Thyroid gland (tissue), 4 donors: ENCODE measurements at places on chromosomes 13 and 19.

- no peak for DNase-seq
- H3K36me3 ChIP-seq: no peaks in the 10 kb centered on the region
- no peak overlapping the region for H3K27ac ChIP-seq
- H3K4me3 ChIP-seq: no peak overlapping the region
- no peaks in the 10 kb centered on the region for H3K4me1 ChIP-seq
These were observed 1016.9 kb downstream of the UQCRFS1 start for GRCh38 chr19:28196101-28196500.

- H3K4me1 ChIP-seq: no peaks in the 10 kb centered on the region
- no peak for DNase-seq
- H3K27ac ChIP-seq: no peak overlapping the region
- no peak overlapping the region for H3K4me3 ChIP-seq
These were observed 469.8 kb downstream of the DCT start for GRCh38 chr13:94009701-94010100.

GRCh38 chr13:26584713-26585112 is 27.2 kb downstream of the WASF3 start:
- H3K4me1 ChIP-seq: peaks cover 7% of the 10 kb centered on the region
- no peak overlapping the region for H3K4me3 ChIP-seq
- no peaks in the 10 kb centered on the region for H3K27me3 ChIP-seq
- no peaks in the 10 kb centered on the region for H3K36me3 ChIP-seq
- no peak overlapping the region for H3K27ac ChIP-seq
- no peak for DNase-seq

DNA sequence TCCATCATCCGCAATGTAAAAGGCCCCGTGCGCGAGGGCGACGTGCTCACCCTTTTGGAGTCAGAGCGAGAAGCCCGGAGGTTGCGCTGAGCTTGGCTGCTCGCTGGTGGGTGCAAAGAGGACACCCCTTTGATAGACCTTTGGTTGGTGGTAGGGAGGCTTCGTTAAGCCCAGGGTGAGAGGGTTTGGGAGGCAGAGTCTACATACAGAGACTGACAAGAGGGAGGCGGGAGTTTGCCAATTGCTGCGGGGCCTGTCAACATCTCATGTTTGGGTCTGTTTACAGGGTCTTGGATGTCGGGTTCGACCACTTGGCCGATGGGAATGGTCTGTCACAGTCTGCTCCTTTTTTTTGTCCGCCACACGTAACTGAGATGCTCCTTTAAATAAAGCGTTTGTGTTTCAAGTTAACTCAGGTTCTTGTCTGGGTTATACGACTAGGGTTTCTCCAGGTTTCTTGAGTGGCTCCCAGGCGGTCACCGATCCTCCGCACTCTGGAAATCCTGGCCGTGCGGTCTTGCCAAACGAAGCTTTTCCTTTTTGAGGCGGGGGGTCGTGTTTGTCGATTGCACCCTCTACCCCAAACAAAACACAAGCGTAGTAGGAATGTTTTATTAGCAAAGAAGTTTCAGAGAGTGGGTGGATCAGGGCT is 816 bp downstream of the RPS28 start:
- H3K4me3 ChIP-seq: peak overlapping the region; percentile 91
- no peak for DNase-seq
- peaks cover 45% of the 10 kb centered on the region for H3K4me1 ChIP-seq
- peak overlapping the region; percentile 94 for H3K27ac ChIP-seq
- no peaks in the 10 kb centered on the region for H3K36me3 ChIP-seq
- no peaks in the 10 kb centered on the region for H3K27me3 ChIP-seq

DNA sequence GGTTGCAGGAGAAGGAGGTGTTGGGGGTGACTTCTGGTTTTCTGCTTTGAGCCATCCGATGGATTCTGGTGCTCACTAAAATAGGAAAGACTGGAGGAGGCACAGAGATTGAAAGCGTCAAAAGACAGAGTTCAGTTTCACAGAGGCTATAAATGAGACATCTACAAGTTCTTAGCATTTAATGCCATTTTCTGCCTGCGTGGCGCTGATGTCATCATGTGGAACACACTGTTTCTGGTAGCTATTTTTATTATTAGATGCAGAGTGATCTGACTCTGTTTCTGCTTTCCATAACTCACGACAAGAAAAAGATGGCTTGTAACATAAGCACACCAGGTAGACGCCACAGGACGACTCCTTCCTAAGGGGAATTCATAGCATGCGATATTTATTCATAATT is 3.3 kb upstream of the SLC39A3 start:
- peaks cover 9% of the 10 kb centered on the region for H3K4me1 ChIP-seq
- no peaks in the 10 kb centered on the region for H3K36me3 ChIP-seq
- H3K27ac ChIP-seq: no peak overlapping the region
- H3K27me3 ChIP-seq: no peaks in the 10 kb centered on the region
- no peak overlapping the region for H3K4me3 ChIP-seq

DNA sequence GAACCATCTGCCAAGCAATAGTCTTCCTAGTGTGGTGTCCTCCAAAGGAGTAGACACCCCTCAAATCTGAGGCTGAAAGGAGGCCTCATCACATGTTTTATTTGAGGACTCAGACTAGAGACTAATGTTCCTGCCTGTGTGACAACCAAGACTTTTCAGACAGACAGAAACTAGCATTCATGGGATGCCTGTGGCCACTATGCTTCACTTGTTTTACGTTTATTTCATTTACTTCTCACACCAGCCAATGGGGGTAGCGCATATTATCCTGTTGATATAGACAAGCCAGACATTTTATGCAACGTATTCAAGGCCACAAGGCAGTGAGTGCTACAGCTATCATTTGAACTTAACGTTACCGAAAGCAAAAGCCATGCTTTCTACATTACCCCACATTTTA is 391.7 kb upstream of the HTR2A start:
- H3K4me3 ChIP-seq: no peak overlapping the region
- H3K27me3 ChIP-seq: no peaks in the 10 kb centered on the region
- no peaks in the 10 kb centered on the region for H3K4me1 ChIP-seq
- H3K36me3 ChIP-seq: no peaks in the 10 kb centered on the region

GRCh38 chr13:29436721-29437280 is 158.7 kb downstream of the SLC7A1 start:
- no peak overlapping the region for H3K4me3 ChIP-seq
- peaks cover 28% of the 10 kb centered on the region for H3K4me1 ChIP-seq
- H3K27ac ChIP-seq: peak overlapping the region; percentile 58
- no peaks in the 10 kb centered on the region for H3K27me3 ChIP-seq
- no peak for DNase-seq
- H3K36me3 ChIP-seq: no peaks in the 10 kb centered on the region

- no peaks in the 10 kb centered on the region for H3K4me1 ChIP-seq
- DNase-seq: no peak
- no peaks in the 10 kb centered on the region for H3K27me3 ChIP-seq
- no peak overlapping the region for H3K27ac ChIP-seq
These were observed 293.7 kb downstream of the POU4F1 start for GRCh38 chr13:78309497-78310180.

DNA sequence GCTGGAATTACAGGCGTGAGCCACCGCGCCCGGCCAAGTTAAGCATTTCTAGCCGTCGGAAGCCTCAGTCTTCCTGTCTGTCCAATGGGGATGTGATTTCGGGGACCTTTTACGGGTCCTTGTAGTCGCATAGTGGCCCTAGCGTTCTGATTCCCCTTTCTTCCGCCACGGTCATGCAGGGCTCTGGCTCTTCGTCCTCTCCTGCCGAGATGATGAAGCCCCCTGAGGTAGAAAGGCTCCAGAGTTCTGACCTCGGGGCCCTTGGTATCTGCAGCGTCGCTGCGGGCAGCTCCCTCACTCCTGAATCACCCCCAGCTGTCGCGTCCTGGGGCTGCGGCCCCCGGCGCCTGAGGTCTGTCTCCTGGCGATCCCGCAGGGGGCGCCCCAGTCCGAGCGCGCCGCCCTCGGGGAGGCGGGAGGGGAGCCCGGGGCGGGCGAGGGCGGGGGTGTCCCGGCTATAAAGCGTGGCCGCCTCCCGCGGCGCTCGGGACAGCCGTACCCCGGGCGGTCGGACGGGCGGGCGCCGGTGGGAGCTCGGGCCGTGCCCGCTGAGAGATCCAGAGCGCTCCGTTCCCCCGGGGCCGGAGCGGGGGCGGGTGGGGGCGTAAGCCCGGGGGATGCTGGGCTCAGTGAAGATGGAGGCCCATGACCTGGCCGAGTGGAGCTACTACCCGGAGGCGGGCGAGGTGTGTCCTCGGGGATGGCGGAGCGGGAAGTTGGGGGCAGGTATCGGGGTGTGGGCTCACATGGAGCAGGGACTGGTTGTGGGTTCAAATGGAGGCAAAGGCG is at the start of gene FOXA3:
Gene FOXA3, plus strand, starts transcription at position 487 of the 789 bp plus-strand sequence. Its CDS starts 131 bp downstream, at position 618.
- H3K36me3 ChIP-seq: peaks cover 4% of the 10 kb centered on the region
- H3K27me3 ChIP-seq: peaks cover 6% of the 10 kb centered on the region
- H3K4me3 ChIP-seq: no peak within 1 kb of the TSS
- peaks cover 16% of the 10 kb centered on the region for H3K4me1 ChIP-seq
- DNase-seq: no peak
- no peak within 1 kb of the TSS for H3K27ac ChIP-seq

DNA sequence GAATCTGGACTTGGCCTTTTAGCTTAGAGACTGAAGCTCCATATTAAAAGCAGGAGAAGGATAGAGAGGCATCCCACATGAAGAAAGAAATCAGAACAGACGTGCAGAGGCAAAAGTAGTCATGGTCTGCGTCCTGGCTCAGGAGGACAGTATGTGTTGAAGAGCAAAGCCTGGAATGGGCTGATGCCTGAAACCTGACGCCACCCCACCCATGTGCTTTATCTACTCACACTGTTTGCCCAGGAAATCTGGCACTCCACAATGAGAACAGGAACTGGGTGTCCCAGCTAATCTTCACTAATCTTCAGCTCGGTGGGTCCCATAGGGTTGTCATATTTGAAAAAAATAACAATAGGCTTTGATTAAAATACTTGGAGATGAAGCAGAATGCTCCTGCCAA is 549.0 kb upstream of the GPC6 start:
- no peaks in the 10 kb centered on the region for H3K4me1 ChIP-seq
- no peaks in the 10 kb centered on the region for H3K27me3 ChIP-seq
- no peak for DNase-seq
- no peak overlapping the region for H3K4me3 ChIP-seq

- no peak overlapping the region for H3K27ac ChIP-seq
- H3K4me3 ChIP-seq: no peak overlapping the region
- H3K27me3 ChIP-seq: no peaks in the 10 kb centered on the region
- peaks cover 3% of the 10 kb centered on the region for H3K36me3 ChIP-seq
These were observed 15.7 kb downstream of the PLEKHF1 start for GRCh38 chr19:29680937-29681336.

GRCh38 chr19:16094360-16095070 is 17.2 kb upstream of the RAB8A start:
- no peak overlapping the region for H3K27ac ChIP-seq
- H3K4me1 ChIP-seq: no peaks in the 10 kb centered on the region
- H3K36me3 ChIP-seq: peaks cover 56% of the 10 kb centered on the region
- no peak for DNase-seq

DNA sequence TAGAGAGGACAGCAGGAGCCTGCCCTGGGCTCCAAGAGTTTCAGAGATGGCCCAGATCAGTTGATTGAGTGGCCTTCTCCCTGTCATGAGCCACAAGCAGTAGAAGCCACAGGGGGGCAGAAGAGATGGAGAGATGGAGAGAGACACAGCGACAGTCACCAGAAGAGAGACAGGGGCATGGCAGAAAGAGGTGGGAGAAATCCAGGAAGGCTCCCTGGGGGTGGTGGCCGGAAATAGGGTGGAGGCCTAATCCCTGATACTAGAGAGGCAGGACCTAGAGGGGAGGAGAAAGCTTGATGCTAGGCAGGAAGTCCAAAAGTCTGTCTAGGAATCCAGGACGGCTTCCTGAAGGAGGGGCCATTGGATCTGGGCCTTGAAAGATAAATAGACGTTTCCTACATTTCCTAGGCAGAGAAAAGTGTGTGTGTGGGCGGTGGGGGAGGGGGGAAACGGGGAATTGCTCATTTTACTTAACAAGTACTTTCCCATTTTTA is 9.6 kb upstream of the TPM4 start:
- peak overlapping the region; percentile 46 for H3K27ac ChIP-seq
- H3K36me3 ChIP-seq: no peaks in the 10 kb centered on the region
- no peaks in the 10 kb centered on the region for H3K27me3 ChIP-seq
- peaks cover 14% of the 10 kb centered on the region for H3K4me1 ChIP-seq

- H3K4me3 ChIP-seq: no peak overlapping the region
- H3K36me3 ChIP-seq: no peaks in the 10 kb centered on the region
- H3K27me3 ChIP-seq: no peaks in the 10 kb centered on the region
These were observed 2.8 kb downstream of the GNA11 start for GRCh38 chr19:3096902-3097326.

GRCh38 chr19:48415395-48415794 is 21.9 kb downstream of the GRIN2D start:
- H3K4me3 ChIP-seq: peak overlapping the region; percentile 22
- no peaks in the 10 kb centered on the region for H3K36me3 ChIP-seq
- H3K27me3 ChIP-seq: no peaks in the 10 kb centered on the region
- no peak overlapping the region for H3K27ac ChIP-seq
- DNase-seq: peak; percentile 71

GRCh38 chr13:111031531-111031961 is 83.6 kb upstream of the ARHGEF7 start:
- H3K4me3 ChIP-seq: no peak overlapping the region
- no peaks in the 10 kb centered on the region for H3K27me3 ChIP-seq
- no peaks in the 10 kb centered on the region for H3K4me1 ChIP-seq
- no peak overlapping the region for H3K27ac ChIP-seq
- H3K36me3 ChIP-seq: no peaks in the 10 kb centered on the region

GRCh38 chr13:40565282-40566148 is 100.9 kb downstream of the FOXO1 start:
- H3K36me3 ChIP-seq: peaks cover under 1% of the 10 kb centered on the region
- no peaks in the 10 kb centered on the region for H3K27me3 ChIP-seq
- H3K27ac ChIP-seq: peak overlapping the region; percentile 68
- peaks cover 81% of the 10 kb centered on the region for H3K4me1 ChIP-seq
- no peak for DNase-seq

- no peaks in the 10 kb centered on the region for H3K36me3 ChIP-seq
- peak; percentile 41 for DNase-seq
- no peaks in the 10 kb centered on the region for H3K27me3 ChIP-seq
- H3K27ac ChIP-seq: no peak overlapping the region
- peaks cover 24% of the 10 kb centered on the region for H3K4me1 ChIP-seq
These were observed 14.5 kb upstream of the TSPAN16 start for GRCh38 chr19:11281356-11282049.

GRCh38 chr13:88627071-88627470 is 955.9 kb downstream of the SLITRK5 start:
- no peak overlapping the region for H3K27ac ChIP-seq
- H3K36me3 ChIP-seq: no peaks in the 10 kb centered on the region
- H3K27me3 ChIP-seq: no peaks in the 10 kb centered on the region
- DNase-seq: no peak

GRCh38 chr13:50406831-50407230 is 391.6 kb downstream of the KCNRG start:
- H3K4me3 ChIP-seq: no peak overlapping the region
- no peaks in the 10 kb centered on the region for H3K36me3 ChIP-seq
- peak; percentile 32 for DNase-seq

GRCh38 chr13:99396446-99396845 is 89.2 kb upstream of the GPR183 start:
- no peak overlapping the region for H3K27ac ChIP-seq
- H3K4me3 ChIP-seq: no peak overlapping the region
- no peaks in the 10 kb centered on the region for H3K27me3 ChIP-seq
- H3K36me3 ChIP-seq: no peaks in the 10 kb centered on the region
- H3K4me1 ChIP-seq: no peaks in the 10 kb centered on the region
- DNase-seq: no peak
